ENCODE measurements at places on chromosomes 12 and 14.

DNA sequence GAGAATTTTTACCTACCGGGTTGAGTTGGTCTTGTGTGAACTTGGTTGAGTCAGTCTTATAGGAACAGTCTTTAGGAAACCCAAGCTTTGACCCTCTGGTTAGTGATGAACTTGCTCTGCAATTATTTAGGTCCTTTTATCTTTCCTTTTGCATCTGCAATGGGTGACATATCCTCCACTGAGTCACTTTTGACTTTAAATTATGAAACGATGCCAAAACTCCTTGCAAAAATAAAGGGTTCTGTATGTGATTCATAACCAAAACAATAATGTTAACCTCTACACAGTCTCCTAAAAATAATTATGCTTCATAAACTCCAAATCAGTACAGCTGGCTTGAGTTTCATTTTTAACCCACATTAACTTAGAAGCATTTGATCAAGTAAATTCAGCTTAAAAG lies 979.4 kb downstream of the GALC start:
- no peak for DNase-seq

DNA sequence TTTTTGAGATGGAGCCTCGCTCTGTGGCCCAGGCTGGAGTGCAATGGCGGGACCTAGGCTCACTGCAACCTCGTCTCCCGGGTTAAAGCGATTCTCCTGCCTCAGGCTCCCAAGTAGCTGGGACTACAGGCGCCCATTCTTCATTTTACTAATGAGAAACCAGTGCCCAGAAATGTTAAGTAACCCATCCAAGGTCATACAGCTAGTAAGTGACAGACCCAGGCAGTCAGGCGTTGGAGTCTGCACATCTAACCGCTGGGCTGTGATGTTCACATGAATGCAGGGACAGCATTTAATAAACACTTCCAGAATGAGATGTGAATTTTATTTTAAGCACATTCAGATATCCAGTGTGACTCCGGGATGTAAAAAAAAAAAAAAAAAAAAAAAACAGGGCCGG lies 1.3 kb upstream of the TRIP11 start:
- DNase-seq, result no peak

DNA sequence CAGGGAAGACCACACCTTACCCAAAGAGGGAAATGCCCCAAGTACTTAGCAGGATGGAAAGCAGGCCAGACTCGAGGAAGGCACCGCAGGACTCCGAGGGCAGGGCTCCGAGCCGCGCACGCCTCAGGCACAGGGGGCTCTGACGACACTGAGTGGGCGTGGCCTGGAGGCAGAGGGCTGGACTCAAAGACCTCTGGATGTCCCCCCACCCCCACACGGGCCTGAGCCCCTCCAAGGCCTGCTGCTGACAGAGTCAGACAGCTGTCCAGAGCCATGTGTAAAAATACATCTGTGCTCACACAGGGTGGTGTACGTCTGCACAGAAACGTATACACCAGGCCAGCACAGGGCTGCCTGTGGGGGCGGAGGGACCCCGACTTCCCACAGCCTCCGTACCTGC lies 1.4 kb downstream of the AKT1 start:
- DNase-seq, result no peak

DNA sequence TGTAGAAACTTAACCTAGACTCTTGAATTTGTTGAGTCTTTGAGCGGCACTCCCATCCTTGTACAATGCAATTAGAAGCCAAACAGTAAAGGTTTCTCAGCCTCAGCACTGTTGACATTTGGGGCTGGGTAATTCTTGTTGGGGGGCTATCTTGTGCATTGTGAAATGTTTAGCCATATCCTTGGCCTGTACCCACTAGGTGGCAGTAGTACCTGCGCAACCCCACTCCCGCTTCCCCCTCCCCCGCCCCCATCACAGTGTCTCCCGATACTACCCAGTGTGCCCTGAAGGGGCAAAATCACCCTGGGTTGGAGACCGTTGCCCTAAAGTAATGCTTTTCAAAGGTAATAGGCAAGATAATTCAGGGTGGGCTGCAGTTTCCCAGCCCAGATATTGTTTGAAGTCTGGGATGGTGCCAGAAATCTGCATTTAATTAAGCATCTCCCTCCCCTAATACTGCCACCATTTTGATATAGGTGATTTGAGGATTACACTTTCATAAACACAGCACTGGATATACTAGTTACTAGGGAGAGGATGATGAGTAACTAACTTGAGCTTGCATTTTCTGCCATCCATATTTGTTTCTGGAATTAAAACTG lies 1.8 kb downstream of the COX6A1 start:
- DNase-seq, result peak; percentile 6

GRCh38 chr12:64081008-64081404 lies 141.1 kb downstream of the KICS2 start:
- DNase-seq, result no peak

DNA sequence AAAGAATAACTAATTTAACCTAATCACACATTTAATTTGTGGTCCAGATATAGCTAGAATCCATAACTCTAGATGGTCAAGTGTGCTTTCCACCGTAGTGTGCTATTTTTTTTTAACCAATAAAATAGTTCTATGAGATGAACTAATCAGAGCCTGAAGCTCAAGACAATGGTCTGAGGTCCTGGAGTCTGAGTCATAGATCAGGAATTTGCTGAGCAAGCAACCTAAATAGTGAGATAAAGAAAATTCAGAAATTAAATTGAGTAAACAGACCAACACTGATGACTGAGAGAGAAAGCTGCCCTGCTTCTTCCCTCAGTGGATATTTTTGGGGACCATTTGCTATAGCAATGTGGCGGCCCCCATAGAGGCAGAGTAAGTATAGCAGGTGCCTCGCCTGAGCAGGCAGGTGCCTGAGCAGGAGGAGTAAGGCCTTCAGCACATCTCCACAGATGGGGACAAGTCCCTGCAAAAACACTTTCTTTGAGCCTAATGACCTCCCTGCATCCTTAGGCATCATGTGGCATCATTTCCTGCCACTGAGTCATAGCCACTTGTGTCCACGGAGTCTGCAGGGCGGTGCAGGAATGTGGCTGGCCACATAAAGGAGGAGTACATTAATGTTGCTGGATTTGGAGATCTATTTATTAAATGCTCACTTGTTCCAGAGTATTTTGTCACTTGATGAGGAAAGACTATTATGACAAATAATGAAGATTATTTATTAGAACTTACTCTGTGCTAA lies 13.9 kb upstream of the CLEC4E start:
- DNase-seq, result no peak

GRCh38 chr12:61397668-61398067 lies 862.5 kb upstream of the USP15 start:
- DNase-seq, result no peak

DNA sequence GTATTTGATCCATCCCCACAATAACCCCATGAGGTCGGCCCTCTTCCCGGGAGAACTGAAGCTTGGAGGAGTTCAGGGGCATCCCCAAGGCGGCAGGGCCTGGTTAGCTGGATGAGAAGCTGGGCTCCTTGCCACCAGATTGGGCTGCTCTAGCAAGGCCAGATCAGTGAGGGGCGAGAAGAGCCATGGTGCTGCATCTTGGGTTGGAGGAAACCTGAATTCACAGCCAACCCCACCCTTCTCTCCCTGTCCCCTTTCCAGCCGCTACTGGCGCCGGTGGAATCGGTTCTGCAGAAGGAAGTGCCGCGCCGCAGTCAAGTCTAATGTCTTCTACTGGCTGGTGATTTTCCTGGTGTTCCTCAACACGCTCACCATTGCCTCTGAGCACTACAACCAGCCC lies 228.6 kb upstream of the FKBP4 start:
- no peak for DNase-seq

DNA sequence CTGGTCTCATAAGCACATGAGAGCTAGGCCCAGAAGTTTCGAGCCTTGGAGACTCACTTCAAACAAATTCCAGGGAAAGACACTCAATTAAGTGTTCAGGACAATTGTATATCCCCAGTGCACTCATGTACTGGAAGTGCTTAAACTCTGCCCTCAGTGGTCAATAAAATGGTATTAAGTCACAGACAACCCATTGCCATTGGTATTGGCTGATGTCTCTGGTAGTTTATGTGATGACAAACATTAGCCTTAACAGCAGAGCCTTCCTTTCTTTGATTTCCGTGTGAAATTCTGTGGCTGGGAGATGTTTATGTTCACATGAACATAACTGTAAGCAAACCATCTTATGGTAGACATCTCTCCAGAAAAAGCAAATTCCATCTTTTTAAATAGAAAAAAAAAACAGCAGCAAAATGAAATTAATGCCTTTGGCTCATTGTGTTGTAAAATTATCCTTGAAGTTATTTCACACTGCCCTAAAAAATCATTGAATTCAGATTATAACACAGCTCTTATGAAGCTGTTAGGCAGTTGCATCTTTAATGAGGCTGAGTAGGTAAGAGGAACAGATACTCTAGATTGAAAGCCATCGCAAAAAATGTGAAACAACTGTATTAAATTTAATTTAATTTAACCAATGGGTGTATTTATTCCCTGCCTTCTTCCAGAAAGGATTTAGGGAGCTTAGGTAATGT lies 216.2 kb upstream of the PLEKHG7 start:
- DNase-seq, result no peak

DNA sequence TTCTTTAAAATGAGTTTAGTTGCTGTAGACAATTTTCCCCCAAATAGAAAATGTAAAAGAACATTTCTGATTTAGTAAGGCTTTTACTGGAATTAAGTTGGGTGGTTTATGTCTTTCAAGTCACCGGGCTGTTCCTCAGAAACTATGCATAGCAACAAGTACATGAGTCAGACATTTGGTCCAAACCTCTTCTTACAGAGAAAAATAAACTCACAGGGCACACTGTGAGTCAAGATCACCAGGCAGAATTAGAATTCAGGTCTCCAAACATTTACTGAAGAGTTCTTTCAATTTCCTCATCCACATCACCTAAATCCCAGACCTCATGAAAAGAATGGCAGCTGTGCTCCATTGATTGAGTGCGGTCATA lies 476.1 kb upstream of the SOX5 start:
- no peak for DNase-seq

DNA sequence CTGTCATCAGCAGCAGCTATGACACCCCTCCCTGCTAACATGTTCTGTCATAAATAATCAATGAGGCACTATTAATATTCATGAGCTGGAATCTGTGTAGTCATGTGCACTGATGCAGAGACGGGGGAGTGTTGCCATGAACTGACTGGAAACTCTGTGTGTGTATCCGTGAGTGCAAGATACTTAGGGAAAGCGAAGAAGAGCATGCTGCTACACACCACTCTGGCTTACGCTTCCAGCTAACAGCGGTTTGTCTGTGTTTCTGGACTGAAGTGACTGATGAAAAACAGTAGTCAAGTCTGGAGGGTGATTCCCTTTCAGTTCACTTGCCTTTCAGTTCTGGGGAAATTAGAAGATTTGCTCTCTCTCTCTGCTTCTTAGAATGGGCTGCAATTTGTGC lies 249.4 kb downstream of the PDZRN4 start:
- peak; percentile 13 for DNase-seq

DNA sequence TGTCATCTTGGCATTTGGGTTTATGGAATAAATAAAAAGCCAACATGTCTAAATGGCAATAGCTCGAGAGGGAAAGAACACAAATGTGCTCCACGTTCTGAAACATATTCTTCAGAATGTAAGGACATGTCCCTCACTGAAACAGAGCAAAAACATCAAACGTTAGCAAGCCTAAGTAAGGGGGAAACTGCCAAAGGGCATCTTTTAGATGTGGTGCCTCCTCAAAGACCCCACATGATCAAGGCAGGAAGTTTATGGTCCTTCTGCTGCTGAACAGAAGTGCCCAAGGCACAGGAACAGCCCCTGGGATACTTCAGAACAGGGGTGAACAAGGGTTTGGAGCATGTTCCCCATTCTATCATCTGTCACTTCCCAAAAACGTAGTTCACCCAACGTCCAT lies 227.0 kb downstream of the ANO2 start:
- DNase-seq, result no peak

DNA sequence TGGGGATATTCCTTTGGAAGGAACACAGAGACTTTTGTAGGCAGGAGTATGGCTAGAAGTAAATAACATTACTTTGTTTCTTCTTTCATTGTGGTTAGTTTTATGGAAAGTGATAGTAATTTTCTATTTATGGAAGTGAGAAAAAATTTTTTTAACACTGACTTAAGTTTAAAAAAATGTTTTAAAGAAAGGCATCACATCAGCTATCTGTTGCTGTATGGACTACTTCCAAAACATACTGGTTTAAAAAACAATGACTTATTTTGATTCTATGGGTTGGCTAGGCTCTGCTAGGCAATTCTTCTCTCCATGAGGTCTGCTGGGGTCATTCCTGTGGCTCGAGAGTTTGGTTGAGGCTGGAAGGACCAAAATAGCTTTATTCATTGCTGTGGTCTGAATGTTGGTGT lies 31.7 kb upstream of the SLC38A2 start:
- DNase-seq, result no peak

- DNase-seq, result no peak
These were observed 15.2 kb downstream of the RBM23 start for GRCh38 chr14:22903742-22904087.

GRCh38 chr14:104113631-104114420 lies 24.6 kb upstream of the KIF26A start:
- no peak for DNase-seq

DNA sequence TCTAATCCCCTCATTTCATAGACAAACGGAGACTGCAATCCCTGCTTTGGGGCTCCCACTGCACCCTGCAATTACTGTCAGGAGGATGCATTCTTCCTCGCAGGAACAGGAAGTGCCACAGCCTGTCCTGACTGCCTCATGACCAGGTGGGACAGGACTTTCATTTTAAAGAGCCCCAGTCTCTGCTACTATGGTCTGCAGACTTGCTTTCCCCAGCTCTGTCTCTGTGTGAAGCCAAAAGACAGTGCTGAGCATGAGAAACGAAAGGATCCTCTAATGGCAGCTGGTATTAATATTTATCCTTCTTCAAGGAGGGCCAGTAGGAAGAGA lies 60.0 kb upstream of the PNMA1 start:
- no peak for DNase-seq

Measured in hypothalamus (tissue), 51 donors.